ENCODE measurements at places on chromosomes 4 and X. TPM values are rescaled to one million over a fixed set of nuclear protein-coding genes. Genes with fewer than 3 reads are reported as not detected.

The CASP3 gene
- total RNA-seq, result 84.8 TPM

DNA sequence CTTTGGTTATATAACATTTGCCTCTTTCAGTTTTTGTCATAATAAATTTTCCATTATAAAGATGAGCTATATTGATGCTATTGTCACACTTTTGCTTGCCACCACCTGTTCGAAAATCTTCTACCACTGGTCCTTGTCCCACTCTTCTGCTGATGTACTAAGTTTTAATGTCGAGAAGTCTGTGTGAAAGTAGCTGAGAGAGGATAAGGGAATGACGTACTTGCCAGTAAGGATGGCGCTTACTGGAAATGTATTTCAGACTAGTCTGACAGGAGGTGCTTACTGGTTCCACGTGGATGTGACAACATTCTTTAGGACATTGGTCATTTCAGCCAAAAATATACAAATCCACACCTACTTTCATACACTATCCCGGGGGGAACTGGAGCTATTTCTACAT is 132.7 kb upstream of the NR3C2 start:
- no peak for DNase-seq

The PPP2R2C gene
- not detected for total RNA-seq

- no peak for DNase-seq
Measured at GRCh38 chr4:167216783-167217182, 17.5 kb downstream of the SPOCK3 start.

The RAI2 gene
- total RNA-seq, result 0.14 TPM

The DIPK2B gene
- not detected for total RNA-seq

The MSX1 gene
- not detected for total RNA-seq

GRCh38 chrX:19065535-19065934 is 56.7 kb downstream of the ADGRG2 start:
- no peak for DNase-seq

The CACNA1F gene
- 0.07 TPM for total RNA-seq

DNA sequence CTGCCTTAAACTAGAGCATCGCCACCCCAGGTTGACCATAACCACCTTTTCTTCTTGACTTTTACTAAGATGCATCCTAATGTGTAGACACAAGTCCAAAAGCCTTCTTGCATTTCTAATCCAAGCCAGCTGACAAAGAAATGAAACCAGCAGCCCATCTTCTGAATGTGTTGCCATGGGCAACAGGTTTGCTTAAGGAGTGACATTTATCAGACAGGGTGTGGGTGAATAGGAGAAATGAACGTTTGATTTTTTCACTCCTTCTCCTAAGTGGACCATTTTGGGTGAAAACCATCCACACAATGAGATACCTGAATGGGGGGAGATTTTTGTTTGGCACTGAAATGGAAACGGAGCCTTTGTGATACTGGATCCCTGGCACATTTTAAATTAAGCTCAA is 72.7 kb upstream of the C4orf50 start:
- no peak for DNase-seq

DNA sequence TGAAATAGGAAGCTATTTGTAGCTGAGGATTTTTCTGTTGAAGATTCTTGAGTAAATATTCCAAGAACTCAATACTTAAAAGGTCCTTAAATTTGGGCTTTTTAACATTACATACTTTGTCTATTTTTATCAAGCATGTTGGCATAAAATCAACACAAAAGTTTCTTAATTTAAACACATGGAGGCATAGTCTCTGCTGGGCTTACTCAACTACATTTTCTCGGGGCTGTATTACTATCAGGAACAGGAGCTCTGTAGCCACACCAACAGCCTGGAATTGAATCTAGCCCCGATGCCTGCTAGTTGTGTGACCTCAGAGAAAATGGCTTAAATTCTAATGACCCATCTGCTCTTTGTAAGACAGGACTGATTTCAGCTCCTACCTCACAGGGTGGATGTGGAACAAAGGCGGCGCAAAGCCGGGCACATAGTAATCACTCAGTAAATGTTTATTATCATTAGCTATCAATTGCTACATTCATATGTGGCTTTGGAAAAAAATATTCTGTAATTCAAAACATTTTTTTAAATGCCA is 207.0 kb downstream of the NSUN7 start:
- no peak for DNase-seq

DNA sequence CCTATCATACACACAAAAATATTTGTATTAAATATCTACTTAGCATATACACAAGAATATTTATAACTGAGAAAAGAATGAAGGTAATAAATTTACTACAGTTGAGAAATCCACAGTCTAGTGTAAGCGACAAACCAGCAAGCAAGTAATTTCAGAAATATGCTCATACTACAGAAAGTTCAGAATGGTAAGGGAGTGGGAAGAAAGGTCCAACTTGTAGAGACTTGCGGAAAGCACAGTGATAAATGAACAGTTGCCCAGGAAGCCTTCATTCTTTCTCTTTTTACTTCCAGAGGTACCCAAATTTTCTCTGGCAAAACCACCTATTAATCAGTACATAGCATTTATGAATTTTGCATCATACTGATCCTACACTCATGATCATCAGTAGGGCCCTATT is 438.1 kb upstream of the PCDH10 start:
- no peak for DNase-seq

GRCh38 chr4:41346306-41347061 is 89.8 kb downstream of the UCHL1 start:
- no peak for DNase-seq

The TLR6 gene
- total RNA-seq, result 1.1 TPM
